ENCODE measurements at places on chromosomes 3 and 15.

GRCh38 chr3:190546881-190547510, 33.1 kb downstream of the IL1RAP start:
- no peak for DNase-seq

DNA sequence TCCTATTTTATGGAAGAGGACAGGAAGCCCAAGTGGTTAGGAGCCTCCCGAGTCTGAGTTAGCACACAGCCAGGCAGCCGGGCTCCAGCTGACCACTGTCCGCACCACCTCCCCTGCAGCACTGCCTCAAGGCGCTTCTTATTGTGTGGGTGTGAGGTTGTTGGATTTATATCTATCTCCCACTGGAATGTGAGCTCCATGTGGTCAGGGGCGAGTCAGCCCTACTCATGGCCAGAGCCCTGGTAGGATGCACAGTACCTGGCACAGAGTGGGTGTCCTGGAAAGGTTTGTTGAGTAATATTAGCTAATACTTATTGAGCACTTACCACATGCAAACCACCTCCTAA, 9.7 kb upstream of the FBLN2 start:
- DNase-seq, result no peak

- DNase-seq, result no peak
Observed at GRCh38 chr3:32406486-32407408, 15.1 kb downstream of the CMTM7 start.

DNA sequence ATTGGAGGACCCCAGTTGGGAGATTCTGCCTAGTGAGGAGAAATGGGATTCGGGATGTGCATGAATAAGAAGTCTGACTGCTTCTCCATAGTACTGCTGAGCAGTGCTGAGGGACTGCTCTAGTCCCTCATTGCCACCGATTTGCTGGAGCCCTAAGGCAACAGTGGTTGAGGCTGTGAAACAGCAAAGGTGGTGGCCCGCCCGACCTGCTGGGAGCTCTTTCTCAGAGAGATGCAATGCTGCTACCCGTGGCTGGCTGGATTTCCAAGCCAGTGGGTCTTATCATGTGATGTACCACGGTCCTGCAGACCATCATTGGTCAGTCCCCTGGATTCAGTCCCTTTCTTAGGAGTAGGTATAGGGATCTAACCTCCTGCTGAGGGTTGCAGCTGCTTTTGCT, 42.6 kb upstream of the GCSAM start:
- no peak for DNase-seq

DNA sequence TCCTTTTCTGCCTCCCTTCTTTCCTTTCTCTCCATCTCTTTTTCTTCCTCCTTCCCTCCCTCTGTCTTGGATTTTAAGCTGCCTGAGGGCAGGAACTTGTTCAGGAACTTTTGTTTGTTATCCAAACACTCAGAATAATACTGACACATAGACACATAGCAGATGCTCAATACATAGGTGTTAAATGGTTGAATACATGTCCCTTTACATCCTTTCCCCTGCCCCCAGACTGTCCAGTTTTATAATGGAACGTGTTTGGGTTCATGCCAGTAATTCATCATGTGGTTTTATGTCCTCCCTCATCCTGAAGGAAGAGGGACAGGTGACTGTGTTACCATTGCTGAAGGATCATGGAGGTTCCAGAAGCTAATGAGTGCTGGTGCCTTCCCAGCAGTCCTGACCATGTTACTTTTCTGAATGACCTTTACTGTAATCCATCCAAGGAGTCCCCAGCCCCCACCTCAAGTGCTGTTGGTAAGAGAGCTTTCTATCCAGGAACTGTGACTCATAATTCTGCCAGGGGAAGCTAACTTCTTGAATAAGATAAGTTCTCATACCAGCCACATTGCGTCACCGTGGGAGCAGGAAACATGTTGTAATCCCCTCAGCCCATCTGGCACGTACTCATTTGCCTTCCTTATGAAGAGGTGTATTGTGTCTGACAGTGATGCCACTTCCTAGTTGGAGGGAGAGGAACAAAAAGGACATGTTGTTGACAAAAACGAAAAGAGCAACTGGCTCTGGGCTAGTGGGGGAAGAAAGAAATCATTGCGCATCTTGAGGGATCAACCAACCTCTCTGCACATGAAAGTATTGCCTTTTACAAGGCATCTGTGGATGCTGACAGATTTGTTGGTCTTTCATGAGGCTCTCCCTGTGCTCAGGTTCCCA, 52.4 kb downstream of the IL1RAP start:
- DNase-seq, result no peak

- no peak for DNase-seq
Observed at GRCh38 chr3:129352650-129353588, 74.2 kb downstream of the HMCES start.

GRCh38 chr3:39848365-39848764, 39.0 kb downstream of the MYRIP start:
- DNase-seq, result no peak

GRCh38 chr3:27826448-27826847, 104.3 kb upstream of the EOMES start:
- DNase-seq, result no peak

DNA sequence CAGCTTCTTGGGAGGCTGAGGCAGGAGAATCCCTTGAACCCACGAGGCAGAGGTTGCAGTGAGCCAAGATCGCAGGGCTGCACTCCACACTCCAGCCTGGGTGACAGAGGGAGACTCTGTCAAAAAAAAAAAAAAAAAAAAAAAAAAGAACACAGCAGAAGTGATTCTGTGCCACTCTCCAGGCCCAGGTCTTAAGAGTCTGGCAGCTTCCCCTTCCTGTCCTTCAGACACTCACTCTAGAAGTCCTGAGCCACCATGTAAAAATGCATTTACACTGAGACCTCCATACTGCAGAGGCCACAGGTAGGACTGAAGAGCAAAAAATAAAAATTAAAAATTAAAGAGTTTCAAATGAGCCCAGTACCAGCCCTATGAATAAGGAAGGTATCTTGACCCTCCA, 11.8 kb upstream of the CDV3 start:
- no peak for DNase-seq

DNA sequence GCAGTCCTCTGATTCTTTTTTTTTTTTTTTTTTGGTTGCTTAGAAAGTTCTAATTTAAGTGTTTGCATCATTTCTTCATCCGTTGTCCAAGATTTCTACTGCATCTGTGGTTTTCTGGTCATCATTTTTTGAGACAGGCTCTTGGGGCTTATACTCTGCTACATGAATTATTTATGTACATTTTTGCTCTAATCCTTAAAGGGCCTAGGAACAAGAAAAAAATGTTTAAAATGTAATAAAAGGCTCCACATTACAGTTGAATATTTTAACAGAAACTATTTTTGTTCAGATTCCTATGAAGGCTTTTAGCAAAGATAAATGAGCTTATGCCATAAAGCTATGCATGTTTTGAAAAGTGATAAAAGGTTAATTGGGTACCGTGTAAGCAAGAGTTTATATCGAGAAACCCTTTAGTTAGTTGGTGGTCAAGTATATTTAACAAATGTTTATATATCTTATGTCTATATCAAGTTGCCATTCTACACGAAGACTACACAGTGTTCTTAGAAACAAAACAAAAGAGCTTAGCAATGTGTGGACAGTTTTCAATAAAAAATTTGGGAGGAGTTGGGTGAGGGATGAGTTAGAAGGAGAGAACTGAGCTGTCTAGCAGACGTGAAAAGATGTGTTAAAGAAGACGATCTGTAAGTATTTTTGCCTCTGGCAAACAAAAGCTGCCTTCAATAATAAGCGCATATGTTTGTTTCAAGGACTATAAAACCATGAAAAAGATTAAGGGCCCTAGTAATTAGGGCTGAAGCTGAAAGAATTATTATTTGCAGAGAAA, 563.6 kb upstream of the NAALADL2 start:
- no peak for DNase-seq

GRCh38 chr3:101813817-101814440, 34.9 kb downstream of the NXPE3 start:
- DNase-seq, result peak; percentile 5

DNA sequence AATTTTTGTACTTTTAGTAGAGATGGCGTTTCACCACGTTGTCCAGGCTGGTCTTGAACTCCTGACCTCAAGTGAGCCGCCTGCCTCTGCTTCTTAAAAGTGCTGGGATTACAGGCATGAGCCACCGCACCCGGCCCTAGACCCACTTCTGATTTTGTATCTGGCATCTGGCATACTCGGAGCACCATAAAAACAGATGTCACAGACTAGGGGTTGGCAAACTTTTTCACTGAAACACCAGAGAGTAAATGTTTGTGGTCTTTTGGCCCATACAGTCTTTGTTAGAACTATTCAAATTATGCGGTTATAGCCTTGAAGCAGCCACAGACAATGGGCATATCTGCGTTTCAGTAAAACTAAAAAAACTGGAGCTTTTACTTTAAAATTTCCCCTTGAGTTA, 110.7 kb downstream of the TJP1 start:
- DNase-seq, result no peak

DNA sequence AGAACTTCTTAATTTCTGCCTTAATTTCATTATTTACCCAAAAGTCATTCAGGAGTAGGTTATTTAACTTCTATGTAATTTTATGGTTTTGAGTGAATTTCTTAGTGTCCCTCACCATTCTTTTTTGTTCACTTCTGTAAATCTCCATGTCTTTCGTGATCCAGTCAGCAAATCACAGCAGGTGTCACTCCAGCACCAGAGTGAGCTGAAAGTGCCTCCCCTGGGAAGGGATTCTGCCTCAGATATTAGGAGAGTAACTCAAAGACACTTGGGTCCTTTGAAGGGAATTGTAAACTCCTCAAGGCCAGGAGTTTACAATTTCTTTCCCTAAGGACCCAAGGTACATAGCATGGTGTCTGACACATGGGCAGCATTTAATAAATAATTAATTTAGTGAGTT, 207.6 kb upstream of the AZI2 start:
- DNase-seq, result no peak

DNA sequence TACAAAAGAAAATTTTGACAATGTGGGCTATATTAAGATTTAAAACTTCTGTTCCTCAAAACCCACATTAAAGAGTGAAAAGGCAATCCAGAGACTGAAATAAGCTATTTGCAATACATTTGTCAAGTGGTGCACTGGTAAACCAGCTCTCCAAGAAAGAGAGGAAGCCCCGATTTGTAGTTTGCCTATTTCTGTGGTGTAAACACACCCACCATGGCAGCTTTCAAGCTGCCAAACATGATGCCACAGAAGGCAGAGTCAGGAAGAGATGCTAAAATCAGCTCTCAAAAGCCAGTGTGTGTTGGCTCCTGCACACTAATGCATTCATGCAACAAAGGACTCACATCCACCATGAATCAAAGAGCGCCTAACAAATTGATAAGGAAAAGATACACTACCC, 17.5 kb downstream of the RFTN1 start:
- no peak for DNase-seq

Data from NCI-H1694 (cell line).